SIG-M5 (cell line): ENCODE measurements at places on chromosomes 2 and 18.

- DNase-seq, result no peak
These were observed 46.4 kb downstream of the ZNF804A start for GRCh38 chr2:184644685-184645084.

GRCh38 chr18:56289381-56289780, 349.0 kb downstream of the TXNL1 start:
- no peak for DNase-seq

GRCh38 chr18:47901624-47902362, 28.7 kb downstream of the SMAD2 start:
- DNase-seq, result peak; percentile 47

DNA sequence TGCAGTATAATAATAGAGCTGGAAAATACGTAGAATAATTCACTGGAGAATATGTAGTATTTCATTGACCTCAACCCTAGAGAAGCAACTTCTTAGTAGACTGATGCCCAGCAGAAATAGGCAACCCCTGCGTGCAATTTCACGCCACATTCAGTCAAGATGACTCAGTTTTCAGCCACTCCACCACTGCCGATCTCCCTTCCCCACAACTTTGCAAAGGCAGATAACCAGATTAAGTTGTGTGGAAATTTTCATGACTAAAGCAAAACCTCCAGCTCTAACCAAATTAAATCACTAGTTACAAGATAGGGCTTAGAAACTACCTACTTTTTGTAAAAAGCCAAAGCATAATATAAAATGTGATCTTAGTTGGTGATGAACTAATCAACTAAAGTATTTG, 63.3 kb upstream of the STK17B start:
- DNase-seq, result peak; percentile 17

GRCh38 chr2:229856413-229856812, 65.4 kb downstream of the TRIP12 start:
- no peak for DNase-seq

GRCh38 chr2:217185265-217185995, 325.6 kb upstream of the TNP1 start:
- no peak for DNase-seq

DNA sequence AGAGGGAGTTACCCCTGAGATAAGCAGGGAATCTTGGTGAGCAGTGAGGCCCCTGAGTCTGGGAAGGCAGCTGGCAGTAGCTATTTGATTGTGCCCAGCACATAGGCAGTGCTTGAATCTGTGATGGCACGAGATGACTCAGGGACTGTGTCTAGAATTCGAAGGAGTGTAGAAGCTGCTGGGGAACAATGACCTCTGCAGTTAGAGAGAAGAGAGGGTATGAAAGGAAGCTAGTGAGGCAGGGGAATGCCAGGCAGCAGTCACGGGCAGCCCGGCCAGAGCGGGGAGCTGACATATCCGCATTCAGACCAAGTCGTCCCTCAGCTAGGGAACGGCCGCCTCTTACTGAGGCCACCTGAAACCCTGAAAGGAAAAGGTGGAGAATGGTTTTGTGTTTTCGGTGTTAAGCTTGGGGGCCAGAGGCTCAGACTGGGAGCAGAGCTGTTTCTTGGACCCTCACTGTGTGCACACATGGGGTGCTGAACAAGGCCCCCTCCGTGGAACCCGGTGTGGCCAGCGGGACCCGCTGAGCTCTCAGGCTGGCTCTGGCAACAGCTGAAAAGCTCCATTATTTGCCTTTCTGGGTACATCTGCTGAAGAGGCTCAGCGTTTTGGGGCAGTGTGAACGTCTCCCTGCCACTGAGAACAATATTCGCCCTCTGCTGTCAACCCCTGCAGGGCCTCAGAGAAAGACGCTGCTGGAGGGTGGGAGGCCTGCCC, 32.9 kb downstream of the ARHGEF4 start:
- no peak for DNase-seq

DNA sequence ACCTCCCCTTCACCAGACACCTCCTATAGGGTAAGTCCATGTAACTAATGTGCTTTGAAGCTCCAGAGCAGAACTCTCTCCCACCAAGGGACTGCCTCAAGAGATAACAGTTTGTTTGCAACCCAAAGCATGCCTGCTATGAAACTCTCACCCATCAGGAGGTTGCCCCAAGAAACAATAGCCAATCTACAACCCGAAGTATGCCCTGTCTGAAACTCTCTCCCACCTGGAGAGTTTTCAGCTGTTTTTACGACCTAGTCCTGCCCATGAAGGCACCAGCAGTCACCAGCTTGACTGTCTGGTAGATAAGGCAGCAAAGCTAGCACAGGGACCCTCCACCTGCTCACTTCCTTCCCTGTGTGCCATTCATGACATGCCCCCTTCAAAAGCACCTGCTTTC, 533.9 kb upstream of the CRIM1 start:
- no peak for DNase-seq

DNA sequence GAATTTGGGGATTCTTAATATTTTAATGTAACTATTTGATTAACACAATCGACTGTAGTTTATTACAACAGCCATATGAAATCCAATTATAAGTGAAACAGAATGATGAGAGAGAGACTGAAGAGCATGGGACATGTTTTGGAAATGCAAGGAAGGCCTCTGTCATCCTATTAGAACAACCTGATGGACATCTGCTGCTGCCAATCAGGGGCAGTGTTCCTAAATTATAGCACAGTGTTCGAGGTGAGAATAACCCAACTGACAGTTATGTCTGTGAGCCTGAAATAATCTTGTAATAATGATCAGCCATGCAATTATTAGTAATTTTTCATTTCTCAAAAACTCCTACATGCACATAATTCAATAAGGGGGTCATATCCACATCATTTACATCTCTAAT, 73.6 kb downstream of the CCDC141 start:
- no peak for DNase-seq

GRCh38 chr2:31294196-31294595, 60.2 kb downstream of the EHD3 start:
- DNase-seq, result no peak

GRCh38 chr2:228802181-228803071, 468.7 kb downstream of the PID1 start:
- DNase-seq, result no peak

- no peak for DNase-seq
These were observed 111.4 kb downstream of the NFATC1 start for GRCh38 chr18:79507076-79507545.

DNA sequence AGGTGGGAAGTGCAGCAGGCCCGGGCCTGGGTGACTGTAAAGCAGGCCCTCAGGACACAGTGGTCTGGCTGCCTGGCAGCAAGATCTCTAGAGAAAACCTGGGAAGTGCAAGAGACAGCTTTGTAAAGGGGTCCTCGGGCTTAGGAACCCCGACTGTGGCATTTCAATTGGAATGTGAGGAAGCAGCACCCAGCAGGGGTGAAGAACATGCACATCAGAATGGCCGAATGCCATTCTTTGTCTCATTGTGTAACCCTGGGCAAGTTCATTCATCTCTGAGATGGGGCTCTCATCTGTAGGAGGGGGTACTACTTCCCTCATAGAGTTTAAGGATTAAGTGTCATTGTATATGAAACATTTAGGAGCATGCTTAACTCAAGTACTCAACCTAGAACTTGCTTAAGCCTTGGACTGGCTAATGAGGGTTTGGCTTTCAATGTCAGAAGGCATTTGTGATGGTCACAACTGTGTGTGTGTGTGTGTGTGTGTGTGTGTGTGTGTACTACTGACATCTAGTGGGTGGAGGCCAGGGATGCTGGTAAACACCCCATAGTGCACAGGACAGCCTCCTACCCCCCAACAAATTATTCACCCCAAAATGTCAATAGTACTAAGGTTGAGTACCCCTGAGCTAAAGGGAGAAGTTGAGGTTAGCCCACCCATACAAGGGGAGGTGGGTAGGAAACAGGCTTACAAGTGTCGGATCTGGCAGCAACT, 29.3 kb downstream of the MEX3C start:
- no peak for DNase-seq

- no peak for DNase-seq
These were observed 109.4 kb upstream of the FANCL start for GRCh38 chr2:58350484-58350883.

- no peak for DNase-seq
These were observed 150.4 kb upstream of the SLC1A4 start for GRCh38 chr2:64838817-64839216.

DNA sequence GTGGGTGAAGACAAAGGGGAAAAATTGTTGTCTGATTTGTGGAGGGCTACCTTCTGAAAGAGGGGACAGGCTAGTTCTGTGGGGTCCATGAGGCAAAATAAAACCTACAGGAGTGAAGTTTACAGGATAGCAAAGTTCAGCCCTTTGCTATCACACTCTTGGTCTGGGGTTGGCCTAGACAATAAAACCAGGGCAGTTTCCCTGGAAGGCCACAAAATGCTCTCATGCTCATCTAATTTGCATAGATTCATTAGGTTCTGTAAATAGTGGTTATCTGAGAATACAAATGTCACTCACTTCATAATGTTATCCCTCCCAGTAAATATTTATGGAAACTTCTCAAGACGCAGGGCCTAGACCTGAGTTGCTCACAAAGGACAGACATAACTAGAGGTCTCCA, 63.6 kb downstream of the INSIG2 start:
- no peak for DNase-seq

- DNase-seq, result no peak
These were observed 225.0 kb upstream of the SMIM21 start for GRCh38 chr18:75652528-75652927.

GRCh38 chr2:208097801-208098200, 26.5 kb downstream of the CRYGD start:
- no peak for DNase-seq

DNA sequence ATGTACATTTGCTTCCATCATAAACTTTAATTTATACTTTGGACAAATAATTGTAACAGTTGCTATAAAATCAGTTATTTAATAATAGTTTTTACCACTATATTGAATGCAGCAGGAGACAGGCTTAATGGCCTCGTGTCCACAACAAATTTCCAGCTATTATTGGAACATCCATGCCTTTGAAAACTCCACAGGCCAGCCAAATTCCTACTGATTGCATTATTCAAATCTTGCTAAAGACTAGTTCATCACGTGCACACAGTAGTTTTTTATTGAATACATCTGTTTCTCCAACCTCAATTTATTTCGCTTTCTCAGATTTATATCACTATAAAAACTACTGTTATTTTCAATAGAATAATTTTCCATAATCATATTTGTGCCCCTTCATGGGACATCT, 18.4 kb upstream of the PTPRM start:
- DNase-seq, result no peak

DNA sequence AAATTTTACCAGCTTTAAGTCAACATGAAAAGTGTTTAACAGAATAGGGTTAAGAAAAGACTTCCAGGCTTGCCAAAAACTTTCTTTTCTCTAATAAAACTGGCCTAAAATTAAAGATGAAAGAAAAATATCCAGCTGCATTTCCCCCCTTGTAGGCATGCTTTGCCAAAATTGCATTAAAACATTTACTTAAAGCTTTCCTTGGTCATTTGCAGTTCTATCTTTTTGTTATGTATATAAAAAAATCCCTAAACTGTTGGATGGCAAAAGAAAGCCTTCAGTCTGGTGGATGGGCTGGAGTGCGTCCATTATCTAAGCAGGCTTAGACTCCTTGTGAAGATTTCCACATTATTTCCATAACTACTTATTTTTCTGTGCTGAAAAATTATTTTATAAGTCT, 105.4 kb upstream of the DSEL start:
- no peak for DNase-seq

GRCh38 chr2:61416871-61417645, 53.8 kb downstream of the USP34 start:
- DNase-seq, result no peak

DNA sequence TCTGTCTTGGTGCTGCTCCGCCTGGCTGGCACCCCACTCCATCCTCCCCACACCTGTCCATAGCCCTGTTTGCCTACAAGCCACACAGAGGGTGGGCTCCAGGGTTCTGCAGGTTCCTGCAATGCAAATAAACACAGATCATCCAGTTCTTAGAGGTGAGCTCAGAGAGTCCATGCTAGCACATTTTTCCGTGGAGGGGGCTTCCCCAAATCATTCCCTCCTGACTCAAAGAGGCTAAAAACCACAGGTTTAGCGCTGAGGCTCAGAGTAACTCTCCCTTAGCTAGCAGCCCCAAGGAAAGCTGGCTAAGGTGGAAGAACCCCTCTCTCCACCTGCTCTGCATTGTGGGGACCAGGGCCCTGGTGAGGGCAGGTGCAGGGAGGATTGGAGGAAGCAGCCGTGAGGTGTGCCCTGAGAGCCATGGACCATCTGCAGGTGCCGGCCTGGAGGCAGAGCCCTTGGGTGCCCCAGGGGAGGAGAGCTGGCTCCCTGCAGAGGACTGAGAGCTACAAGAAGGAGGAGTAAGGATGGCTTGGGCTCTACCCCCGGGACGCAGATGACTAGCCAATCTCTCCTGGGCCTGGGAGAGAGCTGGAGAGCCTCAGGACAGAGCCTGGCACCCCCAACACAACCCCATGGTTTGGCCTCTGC, 23.8 kb upstream of the TEX44 start:
- no peak for DNase-seq
